ENCODE measurements at places on chromosomes 2 and 18. TPM values are rescaled to one million over a fixed set of nuclear protein-coding genes. Genes with fewer than 3 reads are reported as not detected.

DNA sequence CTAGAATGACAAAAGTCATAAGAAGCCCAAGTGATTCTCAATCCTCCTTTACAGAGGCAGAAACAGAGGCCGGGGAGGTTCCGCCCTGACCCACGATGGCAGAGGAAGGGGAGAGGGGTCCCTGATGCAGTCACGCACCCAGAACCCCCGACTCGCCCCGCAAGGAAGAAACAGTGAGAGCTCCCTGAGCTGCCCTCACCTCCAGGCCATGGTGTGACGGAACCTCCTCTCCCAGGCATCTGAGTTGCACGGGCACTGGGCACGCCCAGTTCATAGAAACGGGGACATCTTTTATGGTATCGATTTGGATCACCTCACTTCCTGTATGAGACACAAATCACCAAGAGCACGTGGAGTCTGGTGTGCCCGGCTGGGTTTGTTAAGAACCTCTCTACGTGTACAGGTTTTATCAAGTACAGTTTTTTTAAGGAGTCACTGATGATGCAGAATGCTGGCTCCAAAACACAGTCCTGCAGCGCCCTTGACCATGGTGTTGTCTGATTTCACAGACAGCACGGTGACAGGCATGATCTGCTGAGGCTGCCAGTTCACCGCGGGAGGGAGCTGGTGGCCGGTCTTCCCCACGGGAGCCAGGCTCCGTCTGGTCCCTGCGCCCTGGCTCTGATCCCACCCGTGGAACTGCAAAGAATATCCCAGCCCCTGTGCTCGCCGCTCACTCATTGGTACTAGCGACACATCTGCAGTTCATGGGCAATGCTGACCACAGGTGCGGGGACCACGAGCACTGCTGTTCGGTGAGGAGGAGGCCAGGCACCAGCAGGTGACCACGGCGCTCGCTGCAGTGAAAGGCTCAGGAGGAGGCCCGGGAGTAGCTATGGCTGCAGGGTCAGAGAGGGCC, 35.6 kb downstream of the PXDN start:
- DNase-seq = no peak

- no peak for DNase-seq
Measured at GRCh38 chr18:47209171-47209570, 33.0 kb upstream of the IER3IP1 start.

- DNase-seq = no peak
Measured at GRCh38 chr18:24662412-24662821, 202.0 kb downstream of the HRH4 start.

DNA sequence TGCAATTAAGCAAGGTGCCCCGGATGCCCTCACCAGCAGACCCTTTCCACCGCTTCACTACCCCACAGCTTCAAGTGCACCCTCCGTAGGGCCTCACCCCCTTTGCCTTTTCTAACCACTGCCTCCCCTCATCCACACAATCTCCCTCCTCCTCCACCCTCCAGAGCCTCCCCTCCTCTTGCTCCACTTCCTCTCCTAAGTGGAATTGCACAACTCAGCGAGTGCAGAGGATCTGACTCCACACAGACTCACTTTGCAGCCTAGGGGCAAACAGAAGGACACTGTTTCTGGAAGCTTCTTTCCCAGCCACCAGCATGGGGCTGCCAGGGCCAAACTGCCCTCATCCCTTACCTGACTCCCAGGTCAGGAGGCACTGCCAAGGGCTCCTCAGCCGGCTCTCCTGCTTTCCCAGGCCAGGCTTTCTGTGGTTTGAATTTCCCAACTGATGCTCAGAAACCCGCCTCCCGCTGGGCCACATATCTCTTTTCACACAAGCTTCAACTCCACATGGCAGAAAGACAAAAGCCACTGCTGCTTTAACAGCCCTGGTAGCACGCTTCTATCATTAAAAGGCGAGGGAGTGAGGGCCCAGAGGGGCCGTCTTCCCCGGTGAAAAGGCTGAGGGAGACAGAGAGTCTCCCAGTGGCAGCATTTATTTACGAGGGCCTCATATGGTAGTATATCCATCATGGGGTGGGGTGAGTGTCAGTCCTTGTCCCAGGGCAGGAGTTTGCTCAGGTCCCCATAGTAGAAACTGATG, 74.7 kb upstream of the MGAT4A start:
- DNase-seq = peak; percentile 55

GRCh38 chr2:55180374-55180773, 51.7 kb downstream of the CLHC1 start:
- DNase-seq = no peak

- DNase-seq = no peak
Measured at GRCh38 chr2:179595284-179595683, 266.1 kb downstream of the ZNF385B start.

- no peak for DNase-seq
Measured at GRCh38 chr18:10950080-10950875, 199.1 kb downstream of the PIEZO2 start.

GRCh38 chr2:39584283-39584965, 81.3 kb upstream of the TMEM178A start:
- DNase-seq = peak; percentile 32

- peak; percentile 73 for DNase-seq
Measured at GRCh38 chr2:202317080-202317857, 51.7 kb downstream of the NOP58 start.

DNA sequence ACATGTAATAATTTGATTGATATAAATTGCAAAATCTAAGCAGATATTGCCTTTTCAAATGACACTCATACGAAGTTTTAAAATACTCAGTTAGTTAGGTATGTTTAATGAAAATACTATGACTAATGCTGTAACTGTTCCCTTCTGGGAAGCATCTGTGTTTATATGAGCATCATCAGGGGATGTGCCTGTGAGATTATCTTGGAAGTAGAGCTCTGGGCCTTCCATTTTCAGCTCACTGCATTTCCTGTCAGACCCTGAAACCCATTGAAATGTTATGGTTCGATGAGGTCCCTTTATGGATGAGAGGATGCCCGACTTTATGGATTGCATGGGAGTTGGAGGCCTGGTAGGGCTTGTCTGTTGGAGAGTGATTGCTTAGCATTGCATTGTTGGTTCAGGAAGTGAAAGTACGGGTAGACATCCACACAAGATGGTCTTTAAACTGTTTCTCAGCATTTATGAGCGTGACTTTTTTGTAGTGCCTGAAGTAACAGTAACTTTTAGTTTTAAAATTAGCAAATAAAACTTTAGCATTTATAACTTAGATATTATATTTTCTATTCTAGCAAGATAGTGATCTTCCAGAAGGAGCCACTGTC, 28.7 kb downstream of the ELP2 start:
- DNase-seq = no peak

DNA sequence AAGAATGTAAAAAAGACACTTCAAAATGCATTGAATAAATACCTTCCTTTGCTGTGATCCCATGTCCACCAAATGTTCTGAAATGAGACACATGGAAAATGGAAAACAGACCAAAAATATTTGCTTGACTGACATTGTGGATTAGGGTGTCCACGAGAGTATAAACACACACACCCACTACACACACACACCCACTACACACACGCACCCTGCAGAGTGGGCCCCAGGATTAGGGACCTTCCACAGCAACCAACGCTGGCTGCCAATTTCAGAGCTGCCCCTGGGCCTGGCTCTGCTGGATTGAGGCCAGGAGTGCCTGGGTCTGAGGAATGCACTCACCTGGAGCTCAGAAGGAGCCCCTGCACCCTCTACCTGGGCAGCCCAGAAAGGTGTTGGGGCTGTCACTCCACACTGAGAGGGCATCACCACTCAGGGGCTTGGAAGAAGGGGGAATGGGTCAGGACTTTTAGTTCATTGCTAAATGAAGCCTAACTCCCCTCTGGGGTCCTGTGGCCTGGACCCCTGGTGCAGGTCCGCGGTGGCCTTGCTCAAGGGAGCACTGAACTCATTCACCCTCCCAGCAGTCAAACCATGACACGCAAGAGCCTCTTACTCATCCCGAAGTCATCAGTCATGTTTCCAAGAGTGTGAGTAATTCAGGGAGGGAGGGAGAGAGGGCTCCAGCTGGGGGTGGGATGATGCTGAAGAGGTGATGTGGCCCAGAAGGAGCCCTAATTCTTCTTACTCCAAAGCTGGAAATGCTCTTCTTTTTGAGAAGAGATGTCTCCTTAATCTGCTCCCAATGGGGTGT, 50.2 kb upstream of the PLB1 start:
- DNase-seq = no peak

LAMA3 gene
- polyA plus RNA-seq = 202 TPM

SERPINB4 gene
- polyA plus RNA-seq = not detected

GCA gene
- polyA plus RNA-seq = 39.0 TPM

MROH2A gene
- polyA plus RNA-seq = 1.3 TPM

TP53I3 gene
- 78.6 TPM for polyA plus RNA-seq

COL6A3 gene
- polyA plus RNA-seq = 644 TPM

KCNG2 gene
- polyA plus RNA-seq = 0.27 TPM

CD8B2 gene
- polyA plus RNA-seq = 0.93 TPM

MATN3 gene
- polyA plus RNA-seq = 8.6 TPM

ABCG5 gene
- polyA plus RNA-seq = 0.41 TPM

TCF23 gene
- polyA plus RNA-seq = 0.12 TPM

HAAO gene
- 36.0 TPM for polyA plus RNA-seq

PAX8 gene
- 4.4 TPM for polyA plus RNA-seq

Measured in right lung (tissue), 10 donors.